Hepatocyte (in vitro differentiated cells): ENCODE measurements at places on chromosomes 3 and 15. TPM values are rescaled to one million over a fixed set of nuclear protein-coding genes. Genes with fewer than 3 reads are reported as not detected.

DNA sequence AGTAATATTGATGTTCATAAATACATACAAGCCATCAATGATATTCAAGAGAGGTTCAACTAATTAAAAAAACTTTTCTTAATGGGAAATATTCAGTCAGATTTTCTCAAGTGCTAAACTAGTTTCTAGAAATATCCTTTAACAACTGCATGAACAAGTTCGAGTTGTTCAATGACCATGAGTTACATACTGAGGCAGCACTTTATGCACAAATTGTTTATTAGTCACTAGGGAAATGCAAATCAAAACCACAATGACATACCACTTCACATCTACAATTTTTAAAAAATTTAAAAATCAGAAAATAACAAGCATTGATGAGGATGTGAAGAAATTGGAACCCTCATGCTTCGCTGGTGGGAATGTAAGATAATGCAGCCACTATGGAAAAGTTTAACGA lies 62.4 kb downstream of the RAD18 start:
- DNase-seq: no peak
- H3K27ac ChIP-seq: no peak overlapping the region
- no peaks in the 10 kb centered on the region for H3K36me3 ChIP-seq
- no peaks in the 10 kb centered on the region for H3K27me3 ChIP-seq

- H3K4me1 ChIP-seq: no peaks in the 10 kb centered on the region
- DNase-seq: no peak
- no peak overlapping the region for H3K4me3 ChIP-seq
- H3K27ac ChIP-seq: no peak overlapping the region
Observed at GRCh38 chr3:168272343-168272985, 176.7 kb upstream of the GOLIM4 start.

GPR176 gene
- 5.3 and 7.0 TPM in 2 replicates for total RNA-seq

DNA sequence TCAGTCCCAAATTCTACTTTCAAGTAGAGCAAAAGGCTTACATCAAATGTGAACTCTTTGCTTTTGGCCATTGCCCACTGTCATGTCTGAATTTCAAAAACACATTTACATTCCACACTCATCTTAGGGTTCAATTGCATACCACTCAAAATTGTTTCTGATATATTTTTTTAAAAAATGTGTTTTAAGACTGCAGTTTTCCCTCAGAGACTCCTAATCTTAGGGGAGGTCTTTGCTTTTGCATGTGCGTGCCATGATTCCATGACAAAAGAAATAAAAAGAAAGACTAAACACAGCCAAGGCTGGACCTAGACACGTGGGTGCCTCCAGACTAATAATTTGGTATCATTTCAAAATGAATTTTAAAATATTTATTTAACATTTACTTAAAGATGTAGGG lies 396.8 kb upstream of the RASGRP1 start:
- no peaks in the 10 kb centered on the region for H3K36me3 ChIP-seq
- DNase-seq: no peak
- no peak overlapping the region for H3K4me3 ChIP-seq
- H3K4me1 ChIP-seq: no peaks in the 10 kb centered on the region

ZPLD1 gene
- 0.12 and 0.40 TPM in 2 replicates for total RNA-seq

GRCh38 chr3:169754711-169755110 lies 10.1 kb downstream of the TERC start:
- no peak for DNase-seq
- H3K4me3 ChIP-seq: no peak overlapping the region
- no peak overlapping the region for H3K27ac ChIP-seq
- H3K36me3 ChIP-seq: no peaks in the 10 kb centered on the region

GRCh38 chr15:43828061-43828657 lies 1.4 kb downstream of the WDR76 start:
- H3K4me3 ChIP-seq: no peak overlapping the region
- H3K36me3 ChIP-seq: no peaks in the 10 kb centered on the region
- no peak for DNase-seq
- H3K27ac ChIP-seq: no peak overlapping the region

DNA sequence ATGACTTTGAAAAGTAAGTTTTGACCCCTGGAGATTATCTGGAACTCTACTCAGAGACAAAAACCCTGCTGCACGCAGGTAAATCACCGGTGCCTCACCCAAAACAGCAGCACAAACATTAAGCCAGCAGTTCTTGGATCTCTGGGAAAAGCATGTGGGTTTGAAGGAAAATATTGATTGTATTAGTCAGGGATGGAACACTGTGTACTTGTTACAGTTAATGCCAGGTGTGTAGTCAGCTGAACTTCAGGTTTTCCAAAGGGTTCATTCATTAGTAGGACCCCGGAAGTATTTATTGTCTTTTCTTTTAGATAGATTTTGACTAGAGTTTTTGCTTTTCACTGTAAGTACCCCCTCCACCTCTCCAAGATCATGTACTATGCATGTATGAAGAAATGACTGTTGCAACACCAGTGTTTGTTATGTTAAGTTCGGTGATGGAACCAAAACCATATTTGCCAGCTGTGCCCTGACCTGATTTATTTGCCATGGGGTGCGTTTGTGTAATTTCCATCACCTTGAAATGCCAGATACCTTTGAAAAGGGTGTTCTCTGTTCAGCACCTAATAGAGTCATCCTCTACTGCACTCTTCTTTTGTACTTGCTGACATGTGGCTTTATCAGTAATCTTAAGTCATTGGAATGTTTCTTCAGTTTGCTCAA lies 14.5 kb downstream of the ARHGEF26 start:
- DNase-seq: no peak
- no peaks in the 10 kb centered on the region for H3K36me3 ChIP-seq
- H3K4me1 ChIP-seq: peaks cover 20% of the 10 kb centered on the region
- no peak overlapping the region for H3K27ac ChIP-seq
- no peaks in the 10 kb centered on the region for H3K27me3 ChIP-seq

CCR9 gene
- 0.20 and 0.44 TPM in 2 replicates for total RNA-seq

DNA sequence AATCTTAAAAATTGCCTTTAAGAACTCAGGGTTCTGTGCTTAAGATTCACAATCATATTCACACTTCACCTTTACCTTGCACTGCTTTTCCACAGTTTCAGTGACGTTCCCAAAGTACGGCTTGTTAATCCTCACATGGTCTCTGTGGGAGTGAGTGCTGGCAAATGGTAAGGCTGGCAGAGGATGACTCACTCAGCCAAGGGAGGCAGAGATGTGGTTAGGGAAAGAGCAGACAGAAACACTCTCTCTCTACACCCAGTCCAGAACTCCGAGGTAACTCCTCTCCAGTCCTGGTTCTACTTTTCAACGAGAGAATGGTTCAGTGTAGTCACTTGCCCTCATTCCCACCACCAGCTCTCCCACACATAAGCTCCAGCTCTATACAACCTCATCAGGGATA lies 33.1 kb downstream of the RASGRP1 start:
- H3K4me3 ChIP-seq: no peak overlapping the region
- DNase-seq: no peak
- H3K36me3 ChIP-seq: no peaks in the 10 kb centered on the region
- no peaks in the 10 kb centered on the region for H3K4me1 ChIP-seq

DNA sequence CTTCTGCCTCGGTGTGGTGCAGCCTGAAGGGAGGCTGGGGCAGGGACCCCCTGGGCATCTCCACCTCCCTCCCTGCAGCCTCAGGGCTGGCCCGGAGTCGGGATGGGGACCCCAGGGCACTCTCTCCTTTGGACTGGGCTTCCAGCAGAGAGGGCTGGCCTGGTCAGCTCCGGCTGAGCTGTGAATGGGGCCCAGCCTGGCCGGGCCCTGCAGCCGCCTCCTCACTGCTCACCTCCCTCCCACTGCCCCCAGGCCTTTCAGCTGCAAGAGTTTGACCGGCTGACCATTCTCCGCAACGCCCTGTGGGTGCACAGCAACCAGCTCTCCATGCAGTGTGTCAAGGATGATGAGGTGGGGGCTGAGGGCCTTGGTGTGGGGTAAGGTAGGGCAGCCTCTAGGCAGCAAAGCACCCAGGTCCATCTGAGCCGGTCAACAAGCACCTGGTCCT lies 36.0 kb downstream of the PSTPIP1 start:
- no peak overlapping the region for H3K27ac ChIP-seq
- no peaks in the 10 kb centered on the region for H3K36me3 ChIP-seq
- no peak for DNase-seq

TF gene
- 373 and 577 TPM in 2 replicates for total RNA-seq

SEMA5B gene
- 0.88 and 1.4 TPM in 2 replicates for total RNA-seq

ALDH1A2 gene
- 5.3 and 7.3 TPM in 2 replicates for total RNA-seq

GRCh38 chr3:73815966-73816365 lies 191.2 kb upstream of the PDZRN3 start:
- no peaks in the 10 kb centered on the region for H3K36me3 ChIP-seq
- H3K27ac ChIP-seq: no peak overlapping the region
- H3K4me3 ChIP-seq: no peak overlapping the region
- no peaks in the 10 kb centered on the region for H3K4me1 ChIP-seq
- no peaks in the 10 kb centered on the region for H3K27me3 ChIP-seq

GNAT1 gene
- total RNA-seq: not detected in 2 replicates

DNA sequence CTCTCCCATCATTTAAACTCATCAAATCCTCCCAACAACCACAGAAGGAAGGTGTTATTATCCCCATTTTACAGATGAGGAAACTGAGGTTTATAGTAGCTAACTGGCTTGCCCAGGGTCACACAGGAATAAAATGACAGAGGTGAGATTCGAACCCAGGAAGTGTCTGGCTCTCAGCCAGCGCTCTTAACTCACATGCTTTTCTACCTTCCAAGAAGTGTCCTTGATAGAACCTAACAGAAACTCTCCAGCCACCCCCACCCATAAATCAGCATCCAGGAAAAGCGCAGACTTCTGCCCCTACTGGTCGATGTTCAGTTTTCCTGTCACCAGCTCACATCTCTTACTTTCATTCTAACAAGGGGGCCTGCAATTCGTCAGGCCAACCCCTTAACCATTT lies 51.7 kb downstream of the SPATA12 start:
- no peaks in the 10 kb centered on the region for H3K27me3 ChIP-seq
- H3K27ac ChIP-seq: no peak overlapping the region
- H3K4me1 ChIP-seq: no peaks in the 10 kb centered on the region

DNA sequence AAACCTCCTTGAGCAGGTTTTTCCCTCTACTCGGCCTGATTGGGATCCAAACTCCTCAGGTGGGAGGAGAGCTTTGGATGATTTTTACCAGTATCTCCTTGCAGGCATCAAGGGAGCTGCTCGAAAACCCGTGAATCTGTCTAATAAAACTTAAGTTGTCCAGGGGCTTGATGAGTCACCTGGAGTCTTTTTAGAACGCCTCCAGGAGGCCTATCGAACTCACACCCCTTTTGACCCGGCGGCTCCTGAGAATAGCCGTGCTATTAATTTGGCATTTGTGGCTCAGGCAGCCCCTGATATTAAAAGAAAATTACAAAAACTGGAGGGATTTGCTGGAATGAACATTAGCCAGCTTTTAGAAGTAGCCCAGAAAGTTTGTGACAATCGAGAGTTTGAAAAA lies 41.6 kb downstream of the ZBTB11 start:
- no peak for DNase-seq
- no peaks in the 10 kb centered on the region for H3K36me3 ChIP-seq
- no peaks in the 10 kb centered on the region for H3K27me3 ChIP-seq
- H3K27ac ChIP-seq: no peak overlapping the region
- H3K4me1 ChIP-seq: no peaks in the 10 kb centered on the region
- no peak overlapping the region for H3K4me3 ChIP-seq

ITIH1 gene
- 120 and 154 TPM in 2 replicates for total RNA-seq

DNA sequence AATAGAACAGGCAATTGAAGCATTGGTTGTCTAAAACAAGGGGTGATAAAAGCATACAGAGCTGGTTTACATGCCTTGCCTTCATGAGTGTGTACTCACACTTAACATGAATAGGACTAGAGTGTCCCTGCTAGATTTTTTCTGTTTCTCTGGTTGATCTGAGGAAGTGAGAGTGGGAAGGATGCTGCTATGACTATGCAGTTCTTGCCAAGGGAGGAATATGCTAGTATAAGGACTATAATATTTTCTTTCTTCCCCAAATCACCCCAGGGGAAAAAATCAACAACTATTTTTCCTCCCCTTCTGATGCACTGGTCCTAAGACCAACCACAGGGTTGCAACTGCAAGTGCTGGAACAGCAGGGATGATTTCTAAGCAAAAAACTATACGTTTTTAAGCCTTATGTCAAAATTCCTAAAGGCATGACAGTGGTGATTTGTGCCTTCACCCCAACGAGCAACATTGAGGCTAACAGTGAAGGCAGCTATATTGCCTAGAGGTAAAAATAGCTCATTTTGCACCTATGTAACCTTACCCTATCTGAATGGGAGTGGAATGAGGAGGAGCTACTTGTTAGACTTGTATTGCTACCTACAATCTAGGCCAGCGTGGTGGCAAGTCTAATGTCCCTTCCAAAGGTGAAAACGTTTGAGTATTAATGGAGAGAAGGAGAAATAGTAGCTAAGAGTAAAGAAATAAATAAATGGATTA lies 33.5 kb upstream of the USP8 start:
- no peaks in the 10 kb centered on the region for H3K27me3 ChIP-seq
- no peaks in the 10 kb centered on the region for H3K36me3 ChIP-seq
- no peak overlapping the region for H3K4me3 ChIP-seq
- no peak for DNase-seq
- no peaks in the 10 kb centered on the region for H3K4me1 ChIP-seq

CD96 gene
- 0.28 and 0.60 TPM in 2 replicates for total RNA-seq

IL16 gene
- total RNA-seq: 1.1 and 3.3 TPM in 2 replicates

PP2D1 gene
- not detected in 2 replicates for total RNA-seq

DNA sequence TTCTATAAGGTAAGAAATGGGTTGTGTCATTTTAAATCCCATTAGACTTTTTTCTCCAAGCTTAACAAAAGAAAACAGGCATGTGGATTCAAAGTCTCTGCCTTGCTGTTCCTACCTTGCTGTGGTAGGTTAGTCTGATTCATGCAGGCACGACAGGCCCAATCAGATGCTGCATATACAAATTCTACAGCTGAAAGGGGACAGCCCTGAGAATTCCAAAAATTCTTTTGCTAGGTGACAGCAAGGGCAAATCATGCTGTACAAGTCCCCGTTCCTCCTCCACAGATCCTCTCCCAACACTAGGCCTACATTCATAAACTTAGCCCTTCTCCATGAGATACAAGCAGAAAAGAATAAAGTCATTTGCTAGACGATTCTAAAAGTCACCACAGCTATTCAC lies 161.2 kb upstream of the THBS1 start:
- DNase-seq: no peak
- peaks cover 4% of the 10 kb centered on the region for H3K4me1 ChIP-seq
- H3K4me3 ChIP-seq: no peak overlapping the region
- H3K36me3 ChIP-seq: no peaks in the 10 kb centered on the region

- DNase-seq: no peak
- no peaks in the 10 kb centered on the region for H3K36me3 ChIP-seq
- peaks cover 3% of the 10 kb centered on the region for H3K4me1 ChIP-seq
- no peak overlapping the region for H3K27ac ChIP-seq
Observed at GRCh38 chr3:197173620-197174019, 124.8 kb downstream of the DLG1 start.

DNA sequence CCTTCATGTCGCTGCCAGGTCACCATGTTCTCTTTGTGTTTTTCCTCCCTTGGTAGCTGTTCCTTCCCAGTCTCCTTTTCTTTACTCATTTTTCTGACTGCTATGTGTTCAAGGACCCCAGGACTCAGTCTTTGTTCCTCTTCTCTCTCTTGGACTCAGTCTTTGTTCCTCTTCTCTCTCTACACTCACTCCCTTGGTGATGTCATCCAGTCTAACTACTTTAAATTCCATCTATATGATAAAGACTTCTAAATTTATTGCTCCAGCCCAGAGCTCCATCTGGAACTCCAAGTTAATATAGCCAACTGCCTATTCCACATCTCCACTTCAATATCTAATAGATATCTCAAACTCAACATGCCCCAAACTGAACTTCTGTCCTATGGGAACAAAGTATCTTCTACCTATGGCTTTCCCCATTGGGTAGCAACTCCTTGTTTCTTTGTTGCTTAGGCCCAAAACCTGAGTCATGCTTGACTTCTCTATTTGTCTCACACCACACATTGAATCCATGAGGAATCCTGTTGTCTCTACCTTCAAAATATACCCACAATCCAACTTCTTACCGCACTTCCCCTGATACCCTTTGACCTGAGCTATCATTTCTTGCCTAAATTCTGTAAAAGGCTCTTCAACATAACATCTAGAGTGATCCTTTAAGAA lies 4.9 kb upstream of the DYNC1LI1 start:
- no peak overlapping the region for H3K27ac ChIP-seq
- H3K36me3 ChIP-seq: no peaks in the 10 kb centered on the region
- H3K4me3 ChIP-seq: no peak overlapping the region
- no peaks in the 10 kb centered on the region for H3K27me3 ChIP-seq
- DNase-seq: no peak
